ENCODE measurements at places on chromosomes 7 and 10.

DNA sequence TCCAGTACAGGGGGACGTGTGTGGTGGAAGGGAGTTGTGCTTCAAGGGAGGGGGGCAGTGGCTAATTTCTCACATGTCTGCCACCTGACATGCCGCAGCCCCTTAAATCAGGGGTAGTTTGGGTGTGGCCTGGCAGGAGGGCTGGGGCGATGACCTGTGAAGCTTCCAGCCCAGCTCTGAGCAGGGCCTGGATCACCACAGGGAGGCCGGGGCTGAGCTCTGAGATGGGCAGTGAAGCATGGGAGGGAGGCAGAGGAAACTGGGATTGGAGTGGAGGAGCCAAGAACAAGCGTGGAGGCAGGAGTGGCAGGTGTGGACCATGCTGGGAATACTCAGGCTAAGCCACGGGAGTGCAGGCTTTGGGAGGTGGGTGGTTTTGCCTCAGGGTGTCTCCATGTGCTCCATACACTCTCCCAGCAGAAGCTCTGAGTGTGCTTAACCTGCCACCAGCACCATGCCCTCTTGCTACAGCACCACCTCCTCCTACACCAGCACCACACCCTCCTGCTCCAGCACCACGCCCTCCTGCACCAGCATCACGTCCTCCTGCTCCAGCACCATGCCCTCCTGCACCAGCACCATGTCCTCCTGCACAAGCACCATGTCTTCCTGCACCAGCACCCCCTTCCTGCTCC, 99.3 kb upstream of the SHH start:
- no peak for DNase-seq

DNA sequence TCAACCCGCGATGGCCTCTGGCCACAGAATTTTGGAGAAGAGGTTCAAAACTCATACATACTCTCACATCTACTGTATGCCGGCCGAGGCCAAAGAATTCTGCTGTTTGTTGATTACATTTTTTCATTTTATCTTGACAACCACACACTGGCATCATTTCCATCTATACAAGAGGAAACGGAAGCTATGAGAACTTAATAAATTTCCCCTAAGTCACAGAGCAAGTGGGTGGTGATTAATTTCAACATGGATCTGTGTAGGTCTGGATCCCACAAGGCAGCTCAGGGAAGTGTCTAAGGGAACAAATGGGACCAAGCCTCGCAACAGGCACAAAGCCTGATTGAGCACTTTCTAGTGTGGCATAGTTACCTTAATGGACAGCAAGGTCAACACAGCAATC, 18.0 kb downstream of the ELMO1 start:
- no peak for DNase-seq

- no peak for DNase-seq
Measured at GRCh38 chr7:14786314-14786895, 116.1 kb downstream of the DGKB start.

DNA sequence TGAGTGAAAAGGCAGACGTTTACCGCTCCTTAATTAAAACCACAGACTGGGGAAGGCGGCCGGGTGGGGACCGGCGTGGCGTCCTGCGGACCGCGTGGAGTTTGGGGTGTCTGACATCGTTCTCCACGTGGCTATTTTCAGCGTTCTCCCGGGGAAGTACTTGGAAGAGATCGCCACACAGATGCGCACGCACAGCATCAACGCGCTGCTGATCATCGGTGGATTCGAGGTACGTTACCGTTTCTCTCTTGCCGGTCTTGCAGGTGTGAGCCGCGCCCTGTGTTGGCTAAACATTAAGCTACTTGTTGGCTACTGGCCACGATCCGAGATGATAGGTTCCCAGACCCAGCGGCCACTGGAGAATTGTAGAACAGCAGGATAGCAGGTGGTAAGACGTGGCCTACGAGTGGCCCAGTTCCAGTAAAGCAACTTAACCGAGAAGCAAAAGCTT, 51.3 kb downstream of the PFKP start:
- no peak for DNase-seq

DNA sequence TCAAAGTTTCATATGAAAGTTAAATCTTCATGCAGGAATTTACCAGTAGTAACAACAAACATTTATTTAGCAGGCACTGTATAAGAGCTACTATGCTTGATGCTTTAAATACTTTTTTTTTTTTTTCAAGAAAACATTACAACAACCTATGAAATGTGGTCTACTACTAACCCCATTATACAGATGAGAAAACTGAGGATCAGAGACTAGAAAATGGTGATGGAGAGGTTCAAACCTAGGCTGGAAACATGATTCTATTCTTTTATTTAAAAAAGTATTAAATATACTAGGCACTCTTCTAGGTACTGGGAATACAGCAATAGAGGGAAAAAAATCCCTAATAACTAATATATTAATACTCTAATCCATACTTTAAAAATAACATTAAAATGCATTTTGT, 40.6 kb upstream of the TMEM168 start:
- DNase-seq, result no peak

- no peak for DNase-seq
Measured at GRCh38 chr7:44318332-44318731, 7.1 kb downstream of the CAMK2B start.

GRCh38 chr7:129443612-129444011, 9.4 kb downstream of the STRIP2 start:
- no peak for DNase-seq

GRCh38 chr10:71080381-71081228, 131.8 kb upstream of the UNC5B start:
- DNase-seq, result no peak

GRCh38 chr7:80596933-80597517, 41.4 kb upstream of the CD36 start:
- no peak for DNase-seq

DNA sequence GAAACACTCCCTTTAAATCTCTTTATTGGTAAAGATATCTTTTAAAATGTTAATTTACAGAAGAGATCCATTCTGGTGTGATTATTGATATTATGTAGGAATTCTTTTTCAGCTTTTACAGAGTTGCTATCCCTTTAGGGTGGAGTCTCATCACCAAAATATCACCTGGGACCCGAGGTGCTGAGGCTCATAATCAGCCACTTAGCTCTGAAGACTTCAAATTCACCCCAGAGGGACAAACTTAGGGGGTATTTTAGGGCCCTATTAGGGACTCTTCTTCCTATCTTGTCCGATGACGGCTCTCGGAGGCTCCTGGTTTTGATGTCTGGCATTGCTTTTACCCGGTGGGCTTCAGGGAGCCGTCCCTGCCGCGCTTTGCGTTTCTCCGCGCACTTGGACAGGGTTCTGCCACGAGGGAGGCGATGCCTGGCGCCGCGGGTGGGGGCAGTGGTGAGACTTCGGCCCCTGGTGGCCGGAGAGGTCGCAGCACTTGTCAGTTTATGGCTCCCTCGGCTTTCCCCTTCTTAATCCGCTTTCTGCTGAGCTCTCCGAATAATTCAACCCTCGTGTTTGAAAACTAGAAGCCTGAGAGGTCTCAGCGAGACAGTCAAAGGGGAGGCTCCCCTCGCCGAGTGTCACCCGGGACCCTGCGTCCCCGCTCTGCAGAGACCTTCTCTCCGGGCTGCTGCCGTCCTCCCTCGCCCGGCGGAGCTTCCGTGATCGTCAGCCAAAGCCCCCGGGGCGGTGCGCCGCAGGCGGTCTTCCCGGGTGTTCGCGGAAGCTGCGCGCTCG, 27.8 kb downstream of the RBM20 start:
- peak; percentile 77 for DNase-seq

- no peak for DNase-seq
Measured at GRCh38 chr7:1311406-1312135, 78.9 kb downstream of the UNCX start.

DNA sequence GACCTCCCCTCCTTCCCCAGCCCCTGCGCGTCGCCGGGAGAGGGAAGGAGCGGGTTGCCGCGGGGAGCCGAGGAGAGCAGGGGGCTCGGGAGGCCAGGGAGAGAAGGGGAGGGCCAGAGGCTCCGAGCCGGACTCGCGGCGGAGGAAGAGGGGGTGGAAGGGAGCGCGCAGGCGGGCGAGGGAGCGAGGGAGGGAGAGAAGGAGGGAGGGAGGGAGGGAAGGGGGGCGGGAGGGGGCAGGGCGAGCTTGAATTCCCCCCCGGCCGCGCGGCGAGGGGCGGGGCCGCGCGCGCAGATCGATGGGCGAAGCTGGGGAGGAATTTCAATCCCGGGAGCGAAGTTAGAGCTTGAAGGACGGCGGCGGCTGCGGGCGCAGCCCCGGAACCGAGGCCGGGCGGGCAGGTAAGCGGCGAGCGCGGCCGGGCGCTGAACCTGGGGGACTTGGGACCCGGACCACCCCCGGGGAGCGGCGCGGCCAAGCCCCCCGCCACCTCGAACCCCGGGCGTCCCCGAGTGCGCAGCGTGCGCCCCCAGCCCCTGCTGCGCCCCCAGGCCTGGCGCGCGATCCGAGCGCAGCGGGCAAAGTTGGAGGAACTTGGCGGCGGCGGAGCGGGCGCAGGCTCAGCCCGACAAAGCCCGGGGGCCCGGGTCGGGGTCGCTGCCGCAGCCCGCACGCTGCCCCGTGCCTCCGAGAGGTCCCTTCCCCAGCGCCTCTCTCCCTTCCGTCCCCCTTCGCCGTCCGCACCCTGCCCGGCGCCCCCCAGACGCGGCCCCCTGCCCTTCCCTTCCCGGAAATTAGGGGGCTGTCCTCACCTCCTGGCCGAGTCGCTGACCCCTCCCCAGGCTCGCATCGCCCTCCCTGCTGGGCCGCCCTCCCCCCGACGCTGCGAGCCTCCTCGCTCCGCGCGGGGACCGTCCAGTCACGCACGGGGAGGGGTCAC, at the start of gene ELFN1:
ELFN1 (plus strand) TSS at position 324 of the 940 bp plus-strand sequence. CDS start 74,320 bp downstream, outside the sequence.
- no peak for DNase-seq

- no peak for DNase-seq
Measured at GRCh38 chr7:137696376-137696775, 150.4 kb downstream of the DGKI start.

GRCh38 chr10:33279276-33279675, 55.2 kb downstream of the NRP1 start:
- DNase-seq, result no peak

DNA sequence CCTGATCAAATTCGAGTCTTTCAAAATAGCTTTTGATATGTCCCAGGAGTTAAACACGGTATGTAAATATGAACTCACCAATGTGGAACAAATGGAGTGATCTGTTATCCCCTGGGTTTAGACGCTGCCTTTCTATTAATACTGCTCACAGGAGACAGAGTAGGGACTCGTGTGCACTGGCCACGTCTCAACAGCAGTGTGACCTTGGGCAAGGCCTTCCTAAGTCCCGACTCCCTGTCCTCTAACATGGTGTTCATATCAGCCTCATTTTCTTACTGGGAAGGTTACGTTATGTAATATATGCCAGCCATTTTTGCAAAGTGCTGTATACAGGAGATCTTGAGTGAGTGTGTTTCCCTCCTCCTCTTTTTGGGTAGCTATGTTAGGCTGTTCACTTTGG, 1.8 kb downstream of the WDR37 start:
- no peak for DNase-seq

DNA sequence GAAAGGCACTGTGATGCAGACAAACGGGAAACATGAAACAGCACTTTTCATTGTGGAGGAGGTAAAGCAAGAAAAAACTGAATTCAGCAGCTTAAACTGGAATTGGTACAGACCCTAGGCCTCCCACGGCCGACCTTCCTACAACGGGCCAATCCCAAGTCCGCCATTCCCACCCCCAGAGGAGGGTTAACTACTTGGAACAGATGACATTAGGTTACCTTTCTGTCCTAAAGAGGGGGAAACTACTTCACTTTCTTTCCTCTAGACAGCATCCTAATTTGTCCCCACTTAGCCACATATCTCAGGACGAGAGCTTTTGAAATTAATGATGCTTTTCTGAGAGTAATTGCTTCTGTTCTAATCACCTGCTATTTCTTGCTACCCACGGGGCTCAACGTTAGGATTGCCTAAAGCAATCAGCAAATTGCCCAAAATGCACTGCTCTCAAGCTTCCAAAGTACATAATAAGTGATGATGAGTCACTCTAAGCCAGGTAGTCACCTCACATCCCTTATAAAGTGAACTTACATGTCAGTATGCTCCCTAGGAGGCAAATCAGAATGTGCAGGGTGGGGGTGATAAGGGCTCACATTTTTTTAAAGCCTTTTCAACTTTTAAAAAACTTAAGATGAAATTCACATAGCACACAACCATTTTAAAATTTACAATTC, 36.7 kb downstream of the LSM5 start:
- DNase-seq, result no peak

- DNase-seq, result no peak
Measured at GRCh38 chr10:71714031-71714410, 5.6 kb downstream of the C10orf105 start.

DNA sequence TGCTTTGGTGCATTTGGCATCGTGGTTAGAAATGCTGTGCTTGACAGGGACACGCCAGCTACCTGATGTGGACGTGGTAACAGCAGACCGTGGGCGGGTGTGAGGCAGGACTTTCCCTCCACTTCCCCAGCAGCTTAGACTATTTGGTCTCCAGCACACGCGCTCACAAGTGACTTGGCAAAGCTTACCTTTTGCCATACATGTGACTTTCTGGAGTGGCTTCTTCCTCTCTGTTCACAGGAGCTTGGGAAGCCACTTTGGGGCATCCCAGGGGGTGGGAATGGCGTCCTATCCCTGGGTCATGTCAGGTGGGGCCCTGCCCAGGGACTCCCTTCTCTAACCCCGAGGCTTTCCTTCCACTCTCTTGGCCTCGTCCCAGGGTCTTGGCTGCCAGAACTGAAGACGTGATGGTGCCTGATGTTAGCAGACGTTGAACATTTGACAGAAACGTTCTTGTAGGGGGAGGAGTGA, 228.7 kb upstream of the KLF6 start:
- DNase-seq, result peak; percentile 46

GRCh38 chr10:15461353-15462108, 90.4 kb upstream of the FAM171A1 start:
- no peak for DNase-seq

DNA sequence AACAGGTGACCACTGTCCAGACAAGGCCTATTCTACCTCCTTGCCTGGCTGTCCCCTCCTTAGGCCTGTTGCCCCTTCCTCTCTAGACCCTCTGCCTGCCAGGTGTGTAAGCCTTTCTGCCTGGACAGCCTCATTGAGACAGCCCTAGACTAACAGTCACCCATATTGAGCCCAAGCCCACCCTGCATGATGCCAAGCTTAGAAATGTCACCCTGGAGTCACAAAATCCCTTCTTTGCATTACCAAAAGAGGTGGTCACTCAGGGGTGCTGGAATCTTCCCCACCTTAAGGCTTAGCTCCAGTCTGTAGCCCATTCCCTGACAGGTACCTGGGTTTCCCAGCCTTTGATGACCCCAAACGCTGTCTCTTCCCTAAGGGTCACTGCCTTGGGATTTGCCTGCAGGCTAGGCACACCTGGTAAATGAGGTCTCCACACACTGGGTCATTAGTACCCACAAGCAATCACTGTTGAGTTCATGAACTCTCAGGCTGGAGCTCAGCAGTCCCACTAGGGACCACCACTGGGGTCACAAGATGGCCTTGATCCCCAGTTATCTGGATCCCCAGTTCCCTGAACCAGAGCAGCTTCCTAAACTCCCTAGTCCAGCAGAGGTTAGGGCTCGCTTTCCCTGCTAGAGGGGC, 54.9 kb upstream of the CAMK2B start:
- no peak for DNase-seq

DNA sequence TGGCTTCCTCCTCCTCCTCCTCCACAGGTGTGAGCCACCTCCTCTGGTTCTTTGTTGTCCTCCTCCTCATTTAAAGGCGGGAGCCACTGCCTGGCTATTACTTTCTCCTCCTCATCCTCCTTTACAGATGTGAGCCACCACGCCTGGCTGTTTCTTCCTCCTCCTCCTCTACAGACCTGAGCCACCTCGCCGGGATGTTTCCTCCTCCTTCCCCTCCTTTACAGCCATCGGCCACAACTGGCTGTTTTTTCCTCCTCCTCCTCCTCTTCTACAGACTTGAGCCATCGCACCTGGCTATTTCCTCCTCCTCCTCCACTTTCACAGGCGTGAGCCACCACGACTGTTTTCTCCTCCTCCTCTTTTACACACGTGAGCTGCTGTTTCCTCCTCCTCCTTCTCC, 49.0 kb upstream of the ZNF479 start:
- DNase-seq, result no peak
